ENCODE measurements at places on chromosomes 12 and 14.

DNA sequence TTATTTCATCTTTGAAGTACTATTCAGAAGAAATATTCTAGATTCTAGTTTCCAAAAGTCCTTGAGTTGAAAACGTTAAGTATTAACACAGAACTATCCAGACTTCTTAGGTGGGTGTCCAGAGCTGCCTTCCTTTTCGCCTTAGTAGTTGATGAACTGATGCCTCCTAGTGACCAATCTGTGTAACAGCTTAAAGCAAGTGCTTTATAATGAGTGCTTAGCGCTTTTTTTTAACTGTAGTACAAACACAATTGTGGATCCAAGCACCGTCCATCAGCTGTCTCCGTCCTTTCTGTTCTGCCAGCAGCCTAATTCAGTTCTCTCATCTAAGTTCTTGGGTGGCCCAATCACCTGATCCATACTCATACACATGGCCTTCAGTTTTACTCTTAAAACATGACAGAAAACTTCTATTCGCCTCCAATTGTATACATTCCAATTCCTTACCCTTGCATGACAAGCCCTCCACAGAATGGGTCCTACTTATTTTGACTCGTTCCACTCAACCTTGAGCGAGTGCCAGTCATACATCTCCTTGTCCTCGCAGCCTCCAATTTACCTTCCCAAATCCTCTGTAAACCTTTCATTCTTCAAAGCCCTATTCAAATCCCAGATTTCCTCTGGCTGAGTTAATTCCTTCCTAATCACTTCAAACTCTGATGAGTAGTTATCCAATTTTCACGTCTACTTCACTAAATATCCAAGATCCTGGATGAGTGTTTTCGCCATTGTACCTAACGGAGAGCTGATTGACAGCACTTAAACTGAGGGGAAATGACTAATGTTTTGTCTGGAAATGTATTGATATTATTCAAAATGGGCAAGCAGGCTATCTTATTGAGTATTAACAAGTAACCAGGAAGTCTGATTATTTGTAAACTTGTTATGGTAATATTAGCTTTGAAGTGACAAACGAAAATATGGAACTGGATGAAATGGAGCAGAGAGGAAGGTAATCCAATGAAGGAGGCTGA lies 5.8 kb upstream of the PHLDA1 start:
- DNase-seq: peak; percentile 85

DNA sequence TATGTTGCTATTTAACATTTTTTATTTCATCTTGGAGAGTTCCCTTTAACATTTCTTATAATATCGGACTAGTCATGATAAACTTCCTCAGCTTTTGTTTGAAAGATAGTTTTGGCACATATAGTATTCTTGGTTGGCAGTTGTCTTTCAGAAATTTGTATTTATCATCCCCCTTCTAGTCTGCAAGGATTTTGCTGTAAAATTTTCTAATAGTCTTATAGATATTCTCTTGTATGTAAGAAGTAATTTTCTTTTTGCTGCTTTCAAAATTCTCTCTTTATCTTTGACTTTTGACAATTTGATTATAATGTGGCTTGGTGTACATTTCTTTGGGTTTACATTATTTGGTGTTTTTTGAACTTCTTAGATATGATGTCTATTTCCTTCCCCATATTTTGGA lies 116.0 kb upstream of the AVPR1A start:
- DNase-seq: no peak

GRCh38 chr14:22939684-22940083 lies 10.5 kb upstream of the PRMT5 start:
- DNase-seq: no peak

GRCh38 chr14:102418169-102418852 lies 55.6 kb downstream of the TECPR2 start:
- DNase-seq: peak; percentile 36

GRCh38 chr12:117363953-117364486 lies 2.6 kb upstream of the NOS1 start:
- DNase-seq: no peak

GRCh38 chr14:67240168-67240932 lies 885 bp upstream of the PALS1 start:
- DNase-seq: peak; percentile 51

GRCh38 chr14:51357250-51357649 lies 117.2 kb downstream of the TMX1 start:
- DNase-seq: no peak

DNA sequence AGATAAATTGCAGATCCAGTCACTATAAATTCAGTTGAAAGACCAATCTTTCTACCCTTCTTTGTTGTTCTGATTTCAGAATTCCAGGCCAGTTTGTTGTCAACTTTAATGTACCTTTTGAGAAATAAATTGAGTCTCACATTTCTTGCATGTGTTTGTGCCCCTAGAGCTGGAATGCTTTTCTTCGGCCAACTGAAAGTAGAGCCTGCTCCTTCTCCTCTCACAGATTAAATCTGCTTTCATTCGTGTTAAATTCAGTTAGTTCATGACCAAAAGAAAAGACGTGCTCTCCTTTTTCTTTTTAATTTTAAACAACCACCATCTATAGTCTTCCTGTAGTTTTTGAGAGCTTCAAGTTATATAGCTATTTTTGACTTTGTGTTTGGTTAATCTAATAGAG lies 22.9 kb downstream of the SOCS2 start:
- DNase-seq: no peak

DNA sequence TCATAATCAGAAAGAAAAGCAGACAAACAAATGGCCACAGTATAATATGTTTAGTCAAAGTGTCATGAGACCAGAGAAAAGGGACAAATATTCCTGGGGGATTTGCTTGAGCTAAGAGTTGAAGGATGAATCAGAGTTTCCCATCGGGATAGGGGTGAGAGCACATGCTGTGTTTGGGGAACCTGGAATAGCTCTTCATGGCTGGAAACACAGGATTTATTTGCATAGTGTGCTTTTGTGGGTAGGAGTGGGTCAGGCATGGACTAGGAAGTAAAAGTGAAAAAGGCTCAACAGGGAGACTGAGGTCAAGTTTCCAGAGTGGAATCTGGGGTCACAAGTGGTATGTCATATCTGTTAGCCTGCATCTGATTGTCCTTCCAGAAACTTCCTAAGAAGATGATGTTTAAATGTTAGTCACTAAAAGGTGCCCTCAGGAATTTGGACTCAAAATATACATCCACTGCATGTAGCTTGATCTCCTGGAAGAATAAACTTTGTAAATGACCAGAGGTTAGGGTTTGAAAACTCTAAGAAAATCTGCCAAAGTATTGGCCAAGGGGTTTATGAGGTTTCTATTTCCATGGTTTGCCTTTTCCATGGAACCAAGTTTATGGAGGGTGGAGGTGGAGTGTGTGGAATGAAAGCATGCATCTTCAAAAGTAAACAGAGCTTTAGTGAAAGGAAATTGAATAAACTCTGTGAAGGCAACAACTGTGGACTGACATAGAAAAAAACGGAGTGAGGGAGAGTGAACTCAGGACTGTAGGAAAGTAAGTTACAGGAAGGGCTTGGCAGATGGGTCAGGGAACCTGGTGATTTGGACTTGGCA lies 344.6 kb downstream of the C12orf75 start:
- no peak for DNase-seq

- no peak for DNase-seq
Measured at GRCh38 chr12:88870000-88870737, 289.9 kb upstream of the KITLG start.

DNA sequence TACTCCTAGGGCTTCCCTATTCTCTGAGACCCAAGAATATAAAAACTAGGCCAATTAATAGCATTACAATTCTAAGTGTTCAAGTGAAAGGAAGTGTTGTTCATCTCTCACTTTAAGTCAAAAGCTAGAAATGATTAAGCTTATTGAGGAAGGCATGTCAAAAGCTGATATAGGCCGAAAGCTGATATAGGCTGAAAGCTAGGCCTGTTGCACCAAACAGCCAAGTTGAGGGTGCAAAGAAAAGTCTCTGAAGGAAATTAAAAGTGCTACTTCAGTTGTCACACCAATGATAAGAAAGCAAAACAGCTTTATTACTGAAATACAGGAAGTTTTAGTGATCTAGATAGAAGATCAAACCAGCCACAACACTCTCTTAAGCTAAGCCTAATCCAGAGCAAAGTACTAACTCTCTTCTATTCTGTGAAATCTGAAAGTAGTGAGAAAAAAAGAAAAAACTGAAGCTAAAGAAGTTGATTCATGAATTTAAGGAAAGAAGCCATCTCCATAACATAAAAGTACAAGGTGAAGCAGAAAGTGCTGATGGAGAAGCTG lies 68.9 kb downstream of the SLC6A15 start:
- no peak for DNase-seq

DNA sequence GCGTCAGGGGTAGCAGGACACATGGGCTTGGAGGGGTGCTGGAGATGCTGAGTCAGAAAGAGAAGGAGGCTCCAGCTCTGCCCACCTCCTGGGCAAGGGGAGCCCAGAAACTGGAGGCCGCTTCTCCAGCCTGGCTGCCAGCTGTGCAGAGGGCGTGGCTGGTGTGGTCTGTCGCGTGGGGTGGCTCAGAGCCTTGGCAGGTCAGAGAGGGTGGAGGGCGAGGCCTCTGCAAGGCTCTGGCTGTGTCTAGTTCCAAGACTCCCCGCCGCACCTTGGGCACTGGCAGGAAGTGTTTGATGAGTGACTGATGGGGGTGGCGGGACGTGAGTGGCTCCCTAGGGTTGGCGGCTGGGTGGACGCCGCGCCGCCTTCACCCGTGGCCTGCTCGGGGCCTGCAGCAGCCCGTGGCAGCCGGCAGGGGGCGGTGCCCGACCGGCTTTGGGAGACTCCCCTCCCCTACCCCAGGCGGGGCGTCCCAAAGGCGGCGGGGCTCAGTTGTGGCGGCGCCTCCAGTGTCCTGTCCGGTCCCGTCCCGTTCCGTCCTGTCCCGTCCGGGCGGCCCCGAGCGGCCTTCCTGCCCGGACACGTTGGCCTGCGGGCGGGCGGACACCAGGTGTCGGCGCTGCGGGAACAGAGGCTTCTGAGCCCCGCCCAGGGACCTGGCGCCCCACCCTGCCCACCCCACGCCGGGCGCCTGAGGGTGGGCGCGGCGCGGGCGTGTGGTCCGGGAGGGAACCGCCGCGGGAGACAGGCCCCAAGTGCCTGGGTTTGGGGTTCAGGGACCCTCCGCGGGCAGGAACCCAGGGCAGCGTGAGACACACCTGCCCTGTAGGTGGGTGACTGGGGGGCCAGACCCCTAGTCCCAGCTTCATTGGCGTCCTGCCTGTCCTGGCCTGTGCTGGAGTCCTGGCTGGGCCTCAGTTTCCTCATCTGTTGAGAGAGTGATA lies 39.7 kb downstream of the KRT80 start:
- peak; percentile 64 for DNase-seq

GRCh38 chr12:126582231-126582630 lies 1517.0 kb downstream of the AACS start:
- no peak for DNase-seq

DNA sequence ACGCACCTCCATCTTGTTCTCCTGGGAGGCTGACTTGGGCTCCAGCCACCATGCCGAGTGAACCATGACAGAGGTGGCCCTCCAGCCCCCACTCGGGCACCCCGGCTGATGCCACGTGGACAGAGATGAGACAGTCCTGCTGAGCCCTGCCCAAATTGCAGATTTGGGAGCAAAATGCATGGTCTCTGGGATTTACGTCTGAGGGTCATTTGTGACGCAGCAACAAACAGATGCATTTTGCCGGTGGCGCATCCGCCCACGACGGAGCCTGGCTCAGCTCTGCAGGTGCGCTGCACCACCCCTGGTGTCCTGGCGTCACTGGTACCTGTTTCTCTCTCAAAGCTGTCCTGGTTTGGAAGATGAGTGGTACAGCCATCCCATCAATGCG lies 31.1 kb upstream of the INF2 start:
- DNase-seq: no peak

DNA sequence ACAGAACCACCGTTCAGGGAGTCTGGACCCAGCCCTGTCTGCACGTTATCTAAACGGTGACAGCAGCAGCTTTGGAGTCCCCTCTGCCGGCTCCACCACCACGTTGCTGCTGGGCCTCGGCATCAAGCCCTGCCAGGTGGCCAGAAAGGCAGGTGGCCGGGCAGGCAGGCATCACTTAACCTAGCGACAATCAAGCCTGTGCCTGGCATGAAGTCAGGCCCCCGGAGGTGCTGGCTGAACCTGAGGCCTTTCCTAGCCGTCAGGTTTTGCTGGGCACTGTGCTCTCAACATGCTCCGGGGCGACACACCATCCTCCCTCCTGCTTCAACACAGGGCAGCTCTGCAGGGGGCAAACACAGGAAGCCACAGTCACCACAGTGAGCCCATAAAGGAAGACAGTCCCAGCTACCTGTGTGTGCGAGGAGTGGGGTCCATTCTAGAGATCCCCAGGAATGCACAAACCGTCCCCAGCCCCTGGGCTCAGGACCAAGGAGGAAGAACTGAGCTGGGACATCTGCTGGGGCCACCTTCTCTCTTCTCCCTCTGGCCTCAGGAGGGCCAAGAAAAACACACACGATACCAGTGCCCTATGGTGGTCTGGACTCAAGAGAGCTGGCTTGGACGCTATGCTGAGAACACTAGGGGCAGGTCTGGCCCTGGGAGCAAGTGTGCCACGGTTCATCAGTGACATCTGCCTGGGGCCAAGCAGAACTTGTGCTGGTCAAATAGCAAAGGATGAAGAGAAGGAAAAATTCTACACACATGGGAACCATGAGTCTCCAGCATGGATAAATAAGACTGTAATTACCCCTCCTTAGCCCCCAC lies 44.7 kb downstream of the CCDC88C start:
- DNase-seq: peak; percentile 85

DNA sequence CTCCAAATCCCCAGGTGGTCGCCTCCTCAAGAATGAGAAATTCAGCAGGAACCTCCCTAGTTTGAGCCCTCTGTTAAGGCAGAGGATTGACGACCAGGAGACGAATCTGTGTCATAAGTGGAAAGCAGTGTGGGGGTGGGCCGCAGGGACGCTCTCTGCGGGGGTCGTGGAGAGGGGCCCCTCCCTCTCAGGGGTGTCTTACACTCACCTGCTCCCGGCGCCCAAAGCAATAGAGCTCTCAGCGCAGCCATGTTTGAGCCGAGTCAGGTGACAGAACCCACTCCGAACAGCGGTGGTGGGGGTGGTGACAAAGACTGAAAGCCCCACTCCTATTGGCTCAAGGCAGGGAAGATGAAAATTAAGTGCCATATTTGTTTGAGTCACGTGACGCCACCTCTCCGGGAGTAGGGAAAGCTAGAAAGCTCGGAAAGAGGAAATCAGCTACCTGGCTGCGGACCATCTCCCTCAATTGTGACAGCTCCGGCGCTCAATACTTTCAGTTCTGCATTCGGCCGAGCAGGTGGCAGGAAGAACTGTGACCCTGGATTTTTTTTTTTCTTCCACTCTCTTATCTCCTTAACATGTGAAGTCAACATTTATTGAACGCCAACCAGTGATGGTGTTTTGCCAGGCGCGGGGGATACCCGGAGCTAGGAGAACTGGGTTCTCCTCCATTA lies at the start of gene ZFYVE26:
TSS of gene ZFYVE26 (minus strand) at position 265 of the 677 bp plus-strand sequence. CDS start 627 bp downstream, outside the sequence.
- DNase-seq: peak; percentile 95

DNA sequence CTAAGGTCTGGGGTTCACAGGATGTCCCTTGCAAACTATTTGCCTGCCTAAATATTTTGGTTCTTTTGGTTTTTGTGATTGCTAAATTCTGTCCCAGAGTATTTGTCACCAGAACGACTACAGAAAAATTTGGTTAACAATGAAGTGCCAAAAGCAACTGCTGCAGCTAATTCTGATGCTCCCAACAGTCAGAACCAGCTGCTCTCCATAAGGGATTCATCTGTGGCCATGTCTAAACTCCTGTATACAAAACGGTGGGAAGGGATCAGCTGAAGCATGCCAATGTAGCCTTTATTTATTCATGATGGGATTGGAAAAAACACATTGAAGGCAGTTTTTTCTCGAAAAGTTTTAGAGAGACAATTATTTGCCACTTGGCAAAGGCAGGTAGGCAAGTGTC lies 29.3 kb upstream of the PELI2 start:
- no peak for DNase-seq
